ENCODE measurements at places on chromosomes 11 and 22.

GRCh38 chr11:123258877-123259276 lies 63.8 kb upstream of the CLMP start:
- no peak for DNase-seq

DNA sequence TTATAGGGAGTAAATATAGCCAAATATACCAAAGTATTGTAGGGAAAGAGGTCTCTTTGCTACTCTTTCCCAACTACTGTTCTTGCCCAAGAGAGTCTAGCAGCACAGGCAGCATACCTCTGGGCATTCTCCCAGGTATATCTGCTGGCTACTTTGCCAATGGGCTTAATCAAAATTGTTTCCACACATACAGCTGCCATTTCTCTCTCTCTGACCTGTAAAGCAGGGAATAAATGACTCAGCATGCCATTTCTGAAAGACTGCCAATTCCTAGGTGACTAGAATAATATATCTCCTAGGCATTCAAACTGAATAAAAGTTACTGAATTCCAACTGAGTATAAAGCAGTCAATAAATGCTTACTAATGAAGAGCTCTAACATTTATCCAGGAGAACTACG lies 44.6 kb downstream of the RDX start:
- DNase-seq, result no peak

DNA sequence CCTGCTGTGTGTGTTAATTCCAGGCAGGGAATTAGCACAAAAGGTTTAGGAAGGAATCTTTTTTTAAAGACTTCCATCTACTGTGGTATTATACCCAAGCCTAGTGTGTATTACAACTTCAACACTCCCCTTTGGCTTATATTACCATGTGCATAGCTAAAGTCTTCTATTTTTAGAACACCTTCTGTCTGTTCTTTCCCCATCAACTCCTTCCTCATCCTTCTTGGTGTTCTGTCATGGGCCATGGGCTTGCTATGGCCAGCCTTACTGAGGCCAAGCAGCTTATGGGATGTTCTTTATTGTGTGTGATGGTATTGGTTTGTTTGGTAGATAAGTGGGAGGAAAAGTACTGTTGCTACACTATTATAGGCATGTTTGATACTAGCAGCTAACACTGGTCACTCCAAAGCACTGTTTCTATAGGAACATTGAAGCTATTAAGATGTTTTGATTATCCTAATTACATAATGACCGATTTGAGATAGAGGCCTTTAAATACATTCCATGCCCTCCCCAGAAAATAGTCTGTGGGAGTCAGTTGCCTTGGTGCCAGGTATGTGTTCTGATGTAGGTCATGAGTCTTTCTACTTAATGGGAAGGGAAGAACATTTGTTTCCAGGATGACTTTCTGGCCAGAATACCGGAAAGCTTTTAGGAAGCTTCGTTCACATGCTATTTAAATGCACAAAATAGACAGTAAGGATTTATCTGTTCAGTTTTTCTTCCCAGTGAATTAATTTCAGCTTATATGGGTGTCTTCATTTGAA lies 16.5 kb downstream of the MCAM start:
- no peak for DNase-seq

GRCh38 chr22:38139901-38140300 lies 29.4 kb upstream of the BAIAP2L2 start:
- no peak for DNase-seq

GRCh38 chr11:80156062-80156461 lies 715.2 kb upstream of the TENM4 start:
- DNase-seq, result no peak

DNA sequence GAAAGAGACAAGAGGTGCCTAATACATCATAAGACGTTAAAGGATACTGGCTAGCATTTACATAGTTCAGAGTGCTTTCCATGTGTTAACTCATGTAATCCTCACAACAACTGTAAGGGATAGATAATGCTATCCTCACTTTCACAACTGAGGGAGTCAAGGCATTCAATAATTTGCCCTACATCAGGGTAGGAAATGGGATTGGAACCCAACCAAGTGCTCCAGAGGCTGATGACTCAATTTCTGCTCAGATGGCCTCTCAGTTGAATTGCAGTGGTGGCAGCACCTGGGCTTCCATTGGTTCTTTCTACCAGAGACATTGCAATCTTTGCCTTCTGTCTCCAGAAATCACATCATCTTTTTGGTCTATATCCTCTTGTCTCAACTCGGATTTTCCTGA lies 232.9 kb downstream of the ETS1 start:
- DNase-seq, result no peak

GRCh38 chr11:31808721-31809540 lies 2.2 kb downstream of the PAX6 start:
- no peak for DNase-seq

GRCh38 chr11:103904324-103904667 lies 132.1 kb upstream of the DDI1 start:
- no peak for DNase-seq
